ENCODE measurements at places on chromosomes 16 and 17.

DNA sequence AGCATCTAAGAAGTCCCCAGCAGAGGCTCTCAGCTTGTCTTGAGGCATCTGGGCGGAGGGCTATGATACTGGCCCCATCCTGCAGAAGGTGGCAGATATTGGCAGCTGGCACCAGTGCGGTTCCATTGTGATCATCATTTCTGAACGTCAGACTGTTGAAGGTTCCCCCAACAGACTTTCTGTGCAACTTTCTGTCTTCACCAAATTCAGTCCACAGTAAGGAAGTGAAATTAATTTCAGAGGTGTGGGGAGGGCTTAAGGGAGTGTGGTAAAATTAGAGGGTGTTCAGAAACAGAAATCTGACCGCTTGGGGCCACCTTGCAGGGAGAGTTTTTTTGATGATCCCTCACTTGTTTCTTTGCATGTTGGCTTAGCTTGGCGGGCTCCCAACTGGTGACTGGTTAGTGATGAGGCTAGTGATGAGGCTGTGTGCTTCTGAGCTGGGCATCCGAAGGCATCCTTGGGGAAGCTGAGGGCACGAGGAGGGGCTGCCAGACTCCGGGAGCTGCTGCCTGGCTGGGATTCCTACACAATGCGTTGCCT, at the start of gene CIITA:
CIITA (plus strand) TSS at position 404 of the 543 bp plus-strand sequence; CDS start at position 533, 129 bp downstream.
- DNase-seq = peak; percentile 94

DNA sequence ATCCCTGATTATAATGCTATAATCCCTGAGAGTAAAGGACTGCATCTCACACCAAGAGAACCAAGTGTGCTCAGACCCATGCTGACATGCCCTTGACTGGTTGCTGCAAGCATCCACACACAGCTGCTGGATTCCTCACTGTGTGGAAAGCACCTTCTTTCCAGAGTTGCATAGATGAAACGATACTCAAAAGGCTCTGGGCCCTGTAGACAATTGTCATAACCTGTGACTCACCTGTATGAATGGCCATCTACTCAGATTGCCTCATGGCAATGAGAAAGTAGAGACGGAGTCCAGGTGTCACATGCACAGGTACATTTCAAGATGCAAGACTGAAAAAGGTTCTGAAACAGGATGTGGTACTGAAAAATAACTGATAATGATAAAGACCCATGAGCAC, 58.1 kb downstream of the MPHOSPH6 start:
- peak; percentile 32 for DNase-seq

GRCh38 chr17:74738051-74738996, 1.3 kb downstream of the RAB37 start:
- no peak for DNase-seq

DNA sequence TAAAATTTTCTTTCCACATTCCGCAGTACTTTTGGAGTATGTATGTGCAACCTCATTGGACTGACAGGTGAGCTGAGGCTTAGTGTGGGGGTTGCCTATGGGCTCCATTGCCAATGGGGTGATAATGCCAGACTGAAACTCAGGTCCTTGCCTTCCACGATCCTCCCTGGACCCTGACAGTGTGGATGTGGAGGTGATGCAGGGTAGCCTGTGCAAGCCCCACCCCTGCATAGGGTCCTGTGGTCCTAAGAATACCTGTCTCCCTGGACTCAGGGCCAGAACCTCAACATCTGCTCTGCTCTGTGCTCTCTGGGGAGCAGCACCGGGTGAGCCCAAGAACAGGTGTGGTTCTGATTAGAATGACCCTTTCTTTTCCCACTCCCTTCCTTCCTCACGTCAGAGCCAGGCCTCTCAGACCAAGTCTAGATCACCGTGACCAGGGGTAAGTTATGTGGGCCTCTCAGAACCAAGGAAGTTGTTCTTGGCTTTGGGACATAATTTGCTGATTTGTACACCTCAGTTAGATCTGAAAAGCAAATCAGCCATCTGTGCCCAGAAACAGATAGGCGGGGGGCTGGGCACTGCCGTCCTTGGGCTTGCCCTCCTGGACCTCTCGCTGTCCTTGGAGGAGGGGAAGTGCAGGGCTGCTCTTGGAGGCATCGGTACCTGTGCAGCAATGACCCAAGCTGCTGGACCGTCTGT, 8.4 kb upstream of the TNS4 start:
- no peak for DNase-seq

DNA sequence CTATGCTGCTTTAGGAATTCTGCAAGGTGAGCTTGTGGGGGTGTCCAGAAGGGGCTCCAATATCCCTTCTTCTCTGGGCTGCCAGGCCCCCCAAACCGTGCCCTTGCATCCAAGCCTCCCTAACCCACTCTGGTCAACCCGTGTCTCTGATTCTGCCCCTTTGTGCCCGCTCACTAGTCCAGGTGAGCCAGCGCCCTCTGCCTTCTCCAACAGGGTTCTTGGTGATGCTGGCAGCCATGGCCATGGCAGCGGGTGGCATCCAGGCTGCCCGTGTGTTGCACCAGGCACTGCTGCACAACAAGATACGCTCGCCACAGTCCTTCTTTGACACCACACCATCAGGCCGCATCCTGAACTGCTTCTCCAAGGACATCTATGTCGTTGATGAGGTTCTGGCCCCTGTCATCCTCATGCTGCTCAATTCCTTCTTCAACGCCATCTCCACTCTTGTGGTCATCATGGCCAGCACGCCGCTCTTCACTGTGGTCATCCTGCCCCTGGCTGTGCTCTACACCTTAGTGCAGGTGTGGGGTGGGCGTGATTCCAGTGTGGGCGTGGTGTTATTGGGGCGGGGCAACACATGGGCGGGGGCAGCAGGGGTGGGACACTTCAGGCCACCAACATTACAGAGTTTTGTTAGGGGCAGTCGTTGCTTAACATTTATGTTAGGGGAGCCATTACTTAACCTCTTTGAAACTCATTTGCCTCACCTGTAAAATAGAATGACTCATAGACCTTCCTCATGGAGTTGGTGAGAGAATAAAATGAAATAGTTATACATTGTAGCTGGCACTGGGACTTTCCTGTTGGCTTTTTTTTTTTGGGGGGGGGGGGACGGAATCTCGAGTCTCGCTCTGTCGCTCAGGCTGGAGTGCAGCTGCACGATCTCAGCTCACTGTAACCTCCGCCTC, 31.4 kb downstream of the ANKRD40 start:
- no peak for DNase-seq

- peak; percentile 7 for DNase-seq
Measured at GRCh38 chr16:86029131-86029741, 130.3 kb downstream of the IRF8 start.

DNA sequence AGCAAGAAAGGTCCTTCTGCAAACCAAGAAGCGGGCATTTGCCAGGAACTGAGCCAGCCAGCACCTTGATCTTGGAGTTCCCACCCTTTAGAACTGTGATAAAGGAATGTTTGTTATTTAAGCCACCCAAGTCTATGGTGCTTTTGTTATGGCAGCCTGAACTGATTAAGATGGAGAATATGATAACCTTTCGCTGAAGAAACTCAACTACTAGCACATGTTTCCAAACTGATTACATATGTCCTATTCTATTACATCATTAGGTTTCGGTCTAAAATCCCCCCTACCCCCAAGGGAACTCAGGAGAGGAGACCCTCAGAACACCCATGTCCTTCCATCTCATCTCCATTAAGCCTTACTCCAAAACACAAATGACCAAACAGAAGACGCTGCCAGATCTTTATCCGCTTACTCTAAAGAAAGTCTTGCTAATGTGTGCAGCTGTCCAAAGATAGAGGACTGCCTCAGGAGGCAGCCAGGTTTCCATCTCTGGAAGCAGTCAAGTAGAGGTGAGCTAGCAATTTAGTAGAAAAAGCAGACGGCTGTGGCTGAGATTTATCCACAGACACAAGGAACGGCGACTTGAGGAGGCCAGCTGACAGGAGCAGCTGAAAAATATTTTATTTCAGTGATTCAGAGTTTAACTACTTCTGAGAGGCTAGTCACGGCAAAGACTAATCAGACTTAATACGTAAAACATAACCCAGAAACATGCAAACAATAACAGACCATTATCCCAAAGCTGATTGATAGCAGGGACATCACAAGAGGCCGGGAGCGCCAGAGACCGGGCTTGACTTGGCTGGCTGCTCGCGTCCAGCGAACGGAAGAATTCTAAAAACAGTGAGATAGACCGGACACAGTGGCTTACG, 611.4 kb upstream of the CDH5 start:
- DNase-seq = no peak

GRCh38 chr17:236641-237405, 55.4 kb upstream of the DOC2B start:
- no peak for DNase-seq
